ENCODE measurements at places on chromosomes 6 and 20.

- no peak for DNase-seq
Measured at GRCh38 chr6:17334265-17334664, 53.1 kb downstream of the RBM24 start.

GRCh38 chr20:36465109-36466080 is 75.9 kb upstream of the MYL9 start:
- DNase-seq, result no peak

DNA sequence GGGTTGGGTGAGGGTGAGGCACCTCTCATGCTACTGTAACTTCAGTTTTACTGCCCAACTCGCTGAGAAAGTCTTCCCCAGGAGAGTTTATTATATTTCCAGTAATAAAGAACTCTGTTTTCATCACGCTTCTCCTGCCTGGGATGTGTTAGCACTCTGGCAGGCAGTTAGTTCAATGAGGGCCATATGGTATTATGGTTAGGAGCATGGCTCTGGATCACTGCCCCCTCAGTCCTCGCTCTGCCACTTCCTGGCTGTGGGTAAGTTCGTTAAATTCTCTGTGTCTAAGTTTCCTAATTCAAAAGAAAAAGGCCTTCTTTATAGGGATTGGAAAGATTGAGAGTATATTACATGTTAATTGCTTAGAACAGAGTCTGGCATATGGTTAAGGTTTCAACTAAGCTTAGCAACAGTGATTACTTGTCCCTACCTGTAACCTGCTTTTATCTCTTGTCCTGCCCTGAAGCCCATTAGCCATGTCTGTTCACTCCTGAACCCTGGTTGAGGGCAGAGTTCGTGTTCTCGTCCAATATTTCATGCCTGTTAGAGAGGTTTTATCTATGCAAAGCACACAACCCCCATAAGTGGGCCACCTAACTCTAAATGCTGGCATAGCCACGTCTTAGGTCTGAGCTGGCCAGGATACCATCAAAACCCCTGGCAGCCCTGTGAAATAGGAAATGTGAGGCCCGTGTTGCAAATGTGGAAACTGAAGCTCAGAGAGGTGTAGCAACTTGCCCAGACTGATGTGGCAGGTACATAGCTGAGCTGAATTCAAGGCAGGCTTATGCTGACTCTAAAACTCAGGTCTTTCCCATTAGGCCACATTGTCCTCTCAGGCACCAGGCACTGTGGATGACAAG is 342.5 kb upstream of the JARID2 start:
- no peak for DNase-seq

DNA sequence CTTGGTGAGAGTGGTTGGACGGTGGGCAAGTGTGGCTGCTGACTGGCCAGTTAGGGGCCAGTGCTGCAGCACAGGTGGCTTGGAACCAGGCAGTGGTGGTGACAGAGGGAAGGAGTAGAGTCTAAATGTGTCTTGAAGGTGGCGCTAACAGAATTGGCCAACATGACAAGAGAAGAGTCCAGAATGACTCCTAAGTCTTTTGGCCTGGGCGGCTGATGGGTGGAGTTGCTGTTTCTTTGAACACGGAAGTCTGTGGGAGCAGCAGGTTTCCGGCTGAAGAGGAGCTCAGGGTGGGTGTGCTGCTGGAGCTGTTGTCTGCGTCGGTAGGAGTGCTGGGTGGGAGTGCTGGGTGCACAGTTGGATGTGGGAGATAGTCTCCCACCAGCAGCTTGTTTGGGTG is 10.1 kb downstream of the LSM14B start:
- DNase-seq, result no peak

DNA sequence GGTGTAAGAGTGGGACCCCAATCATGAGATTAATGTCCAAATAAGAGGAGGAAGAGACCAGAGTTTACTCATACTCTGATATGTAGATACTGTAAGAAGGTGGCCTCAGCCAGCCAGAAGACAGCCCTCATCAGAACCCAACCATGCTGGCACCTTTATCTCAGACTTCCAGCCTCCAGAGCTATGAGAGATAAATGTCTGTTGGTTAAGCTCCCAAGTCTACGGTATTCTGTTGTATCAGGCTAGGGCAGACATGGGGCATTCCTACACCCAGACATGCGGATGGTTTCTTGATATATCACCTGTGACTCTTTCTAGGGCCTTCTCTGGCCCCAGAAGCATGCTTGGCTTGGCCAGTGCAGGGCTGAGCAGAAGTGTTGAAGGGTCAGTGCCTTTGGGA is 247.4 kb upstream of the RIN2 start:
- DNase-seq, result no peak

GRCh38 chr6:151680846-151681432 is 126.5 kb upstream of the ESR1 start:
- DNase-seq, result no peak

DNA sequence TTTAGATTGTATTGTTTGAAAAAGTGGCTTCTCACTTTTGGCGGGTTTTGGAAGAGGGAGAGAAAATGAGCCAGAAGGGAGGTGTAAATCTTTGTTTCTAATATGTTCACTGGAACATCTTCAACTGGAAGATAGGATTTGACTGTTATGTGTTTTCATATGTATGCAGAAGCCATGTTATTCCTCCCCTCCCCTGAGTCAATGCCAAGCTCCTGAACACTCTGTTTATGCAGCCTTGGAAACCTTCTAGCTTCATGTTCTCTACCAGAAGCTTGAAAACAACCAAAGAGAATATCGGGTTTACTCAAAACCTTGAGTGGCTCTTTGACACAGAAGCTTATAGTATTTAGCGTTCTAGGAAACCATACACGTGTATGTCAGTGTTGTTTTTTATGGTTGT is 279.1 kb downstream of the PRL start:
- no peak for DNase-seq

- DNase-seq, result no peak
Measured at GRCh38 chr6:105986998-105987397, 99.1 kb upstream of the PRDM1 start.

- DNase-seq, result no peak
Measured at GRCh38 chr6:91865889-91866288, 1279.0 kb upstream of the MAP3K7 start.

GRCh38 chr6:116328528-116328903 is 42.2 kb upstream of the DSE start:
- no peak for DNase-seq

GRCh38 chr6:40848038-40848437 is 191.0 kb downstream of the UNC5CL start:
- DNase-seq, result no peak

DNA sequence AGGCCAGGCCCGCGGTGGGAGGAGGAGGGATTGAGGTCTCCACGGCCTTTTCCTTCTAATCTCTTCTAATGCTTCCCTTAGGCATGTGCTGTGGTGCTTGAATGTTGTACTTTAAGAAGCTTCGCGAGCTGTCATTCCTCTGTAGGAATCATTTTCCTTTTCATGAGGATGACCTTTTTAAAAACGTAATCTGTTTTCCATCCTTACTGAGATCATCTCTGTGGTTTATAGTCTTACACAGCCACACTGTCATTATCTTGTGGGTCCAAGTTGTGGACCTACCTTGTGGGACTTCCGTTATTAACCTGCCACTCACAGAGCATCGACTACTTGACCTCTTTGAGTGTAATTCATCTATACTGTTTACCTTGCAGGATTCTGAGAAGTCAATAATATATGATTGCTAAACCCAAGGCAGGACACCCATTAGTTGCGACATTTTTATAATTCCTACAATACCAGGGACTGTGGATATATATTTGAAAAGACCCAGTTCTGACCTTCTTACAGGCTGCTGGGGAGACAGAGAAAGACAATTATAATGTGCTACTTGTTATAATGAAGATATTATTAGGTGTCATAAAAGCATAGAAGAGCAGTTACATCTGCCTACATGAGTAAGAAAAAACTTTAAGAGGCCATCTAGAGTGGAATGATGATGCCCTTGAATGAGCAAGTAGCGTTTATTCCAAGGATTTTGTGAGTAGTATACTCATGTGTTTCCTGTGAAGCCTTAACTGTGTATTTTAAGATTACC is 842 bp downstream of the SLC25A27 start:
- DNase-seq, result no peak

- DNase-seq, result no peak
Measured at GRCh38 chr6:32427218-32427617, 12.5 kb upstream of the HLA-DRA start.

GRCh38 chr20:29409833-29410805 is 1847.3 kb upstream of the DEFB115 start:
- no peak for DNase-seq

GRCh38 chr6:1164600-1164999 is 147.3 kb upstream of the FOXQ1 start:
- no peak for DNase-seq

GRCh38 chr20:11499101-11499634 is 418.5 kb upstream of the BTBD3 start:
- no peak for DNase-seq

GRCh38 chr20:58076405-58076804 is 152.0 kb downstream of the ANKRD60 start:
- no peak for DNase-seq

Measured in NCI-H1092 (cell line).